ENCODE measurements at places on chromosomes 13 and 19.
A peak's percentile ranks its signal among the peaks of the same experiment; 100 is the strongest.

- no peak for DNase-seq
Measured at GRCh38 chr13:68927387-68928026, 1180.1 kb upstream of the ATXN8OS start.

- no peak for DNase-seq
Measured at GRCh38 chr19:45514376-45515051, 7.2 kb downstream of the VASP start.

GRCh38 chr19:48630296-48631063, 6.7 kb downstream of the DBP start:
- DNase-seq = no peak

DNA sequence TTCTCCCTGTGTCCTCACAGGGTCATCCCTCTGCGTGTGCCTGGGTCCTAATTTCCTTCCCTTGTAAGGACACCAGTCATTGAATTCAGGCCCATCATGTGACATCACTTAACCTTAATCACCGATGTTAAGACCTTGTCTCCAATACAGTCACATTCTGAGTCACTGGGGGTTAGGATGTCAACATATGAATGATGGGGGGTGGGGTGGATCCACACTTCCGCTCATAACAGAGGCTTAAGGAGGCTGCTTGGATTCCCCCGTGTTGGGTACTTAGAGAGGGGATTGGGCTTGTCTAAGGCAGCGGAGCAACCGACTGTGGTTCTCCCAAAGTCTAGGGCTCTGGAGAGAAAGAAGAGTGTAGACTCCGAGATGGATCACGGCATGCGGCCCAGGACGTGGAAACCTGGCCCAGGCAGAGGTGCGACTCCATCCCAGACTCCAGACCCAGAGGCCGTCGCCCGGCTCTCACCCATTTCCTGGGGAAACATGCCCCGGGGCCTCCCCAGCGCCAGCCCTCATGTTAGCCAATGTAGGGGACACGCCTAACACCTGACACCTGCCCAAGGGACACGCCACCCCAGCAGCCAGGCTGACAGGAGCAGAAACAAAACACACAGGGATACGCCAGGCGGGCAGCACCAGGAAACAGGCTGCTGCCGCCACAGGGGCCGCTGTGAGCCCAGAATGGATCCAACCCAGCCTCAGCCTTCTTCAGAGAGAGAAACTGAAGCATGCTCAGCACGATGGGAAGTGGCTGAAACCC, 17.1 kb upstream of the IGLON5 start:
- no peak for DNase-seq

DNA sequence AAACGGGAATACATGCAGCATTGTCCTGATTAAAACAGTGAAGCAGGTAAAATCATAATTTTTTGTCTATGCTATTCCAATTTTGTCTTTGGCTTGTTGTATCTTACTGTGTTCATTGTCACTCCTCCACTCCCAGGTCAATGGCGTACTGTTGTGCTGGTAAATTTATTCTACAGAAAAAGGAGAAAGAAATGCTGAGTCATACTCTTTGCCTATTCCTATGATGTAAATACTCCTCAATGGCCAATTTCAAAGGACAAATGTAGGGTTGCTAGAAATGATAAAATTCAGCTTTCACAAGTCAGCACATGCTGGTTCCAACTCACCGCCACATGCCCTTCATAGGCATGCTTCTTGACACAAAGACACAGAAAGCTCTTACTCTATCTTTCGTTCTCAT, 694.4 kb upstream of the PCDH20 start:
- DNase-seq = no peak

- DNase-seq = no peak
Measured at GRCh38 chr13:59982631-59983382, 180.9 kb downstream of the DIAPH3 start.

GRCh38 chr13:37599519-37599918, 951 bp upstream of the POSTN start:
- no peak for DNase-seq

DNA sequence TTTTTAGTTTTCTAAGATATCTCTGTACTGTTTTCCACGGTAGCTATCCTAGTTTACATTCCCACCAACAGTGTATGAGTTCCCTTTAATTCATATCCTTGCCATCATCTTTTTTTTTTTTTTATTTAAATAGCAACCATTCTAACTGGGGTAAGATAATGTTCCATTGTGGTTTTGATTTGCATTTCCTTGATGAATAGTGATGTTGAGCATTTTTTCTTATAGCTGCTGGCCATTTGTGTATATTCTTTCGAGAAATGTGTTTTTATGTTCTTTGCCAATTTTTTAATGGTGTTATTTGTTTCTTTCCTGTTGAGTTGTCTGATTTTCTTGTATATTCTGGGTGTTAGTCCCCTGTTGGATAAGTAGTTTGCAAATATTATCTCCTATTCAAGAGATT, 454.8 kb downstream of the DACH1 start:
- no peak for DNase-seq

DNA sequence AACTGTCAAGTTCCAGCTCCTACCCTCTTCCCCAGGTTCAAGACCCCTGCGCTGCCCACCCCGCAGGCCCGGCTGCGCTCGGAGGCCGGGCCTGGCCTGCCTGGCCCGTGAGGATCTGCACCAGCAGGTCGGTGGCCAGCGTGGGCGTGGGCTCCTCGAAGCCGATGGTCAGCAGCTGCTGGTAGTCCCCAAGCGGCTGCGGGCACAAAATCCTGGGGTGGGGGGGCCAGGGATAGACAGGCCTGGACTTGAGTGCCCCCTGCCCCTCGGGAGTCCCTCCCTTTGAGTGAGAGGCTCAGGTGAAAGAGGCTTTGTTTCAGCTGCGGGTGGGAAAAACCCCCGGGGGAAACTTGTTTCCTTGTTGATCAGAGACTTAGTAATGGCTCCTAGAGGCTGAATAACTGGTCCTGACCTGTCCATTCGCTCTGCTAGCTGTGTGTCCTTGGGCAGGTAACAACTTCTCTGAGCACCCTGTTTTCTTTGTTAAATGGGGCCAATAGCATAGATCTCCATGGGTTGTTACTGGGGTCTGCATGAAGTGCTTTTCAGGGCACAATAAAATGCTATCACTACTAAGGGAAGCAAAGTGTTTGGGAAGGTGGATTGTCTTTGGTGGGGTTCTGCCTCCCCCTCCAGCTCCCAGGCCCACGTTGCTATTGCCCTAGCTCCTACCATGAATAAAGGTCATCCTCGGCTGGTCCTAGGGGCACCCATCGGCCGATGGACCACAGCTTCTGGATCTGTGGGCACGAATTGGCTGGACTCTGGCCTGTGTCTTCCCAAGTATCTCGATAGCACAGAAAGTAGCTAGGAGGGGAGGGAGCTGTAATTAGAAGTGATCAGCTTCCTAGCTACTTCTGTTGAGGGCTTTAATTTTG, 3.5 kb downstream of the C19orf67 start:
- DNase-seq = no peak

DNA sequence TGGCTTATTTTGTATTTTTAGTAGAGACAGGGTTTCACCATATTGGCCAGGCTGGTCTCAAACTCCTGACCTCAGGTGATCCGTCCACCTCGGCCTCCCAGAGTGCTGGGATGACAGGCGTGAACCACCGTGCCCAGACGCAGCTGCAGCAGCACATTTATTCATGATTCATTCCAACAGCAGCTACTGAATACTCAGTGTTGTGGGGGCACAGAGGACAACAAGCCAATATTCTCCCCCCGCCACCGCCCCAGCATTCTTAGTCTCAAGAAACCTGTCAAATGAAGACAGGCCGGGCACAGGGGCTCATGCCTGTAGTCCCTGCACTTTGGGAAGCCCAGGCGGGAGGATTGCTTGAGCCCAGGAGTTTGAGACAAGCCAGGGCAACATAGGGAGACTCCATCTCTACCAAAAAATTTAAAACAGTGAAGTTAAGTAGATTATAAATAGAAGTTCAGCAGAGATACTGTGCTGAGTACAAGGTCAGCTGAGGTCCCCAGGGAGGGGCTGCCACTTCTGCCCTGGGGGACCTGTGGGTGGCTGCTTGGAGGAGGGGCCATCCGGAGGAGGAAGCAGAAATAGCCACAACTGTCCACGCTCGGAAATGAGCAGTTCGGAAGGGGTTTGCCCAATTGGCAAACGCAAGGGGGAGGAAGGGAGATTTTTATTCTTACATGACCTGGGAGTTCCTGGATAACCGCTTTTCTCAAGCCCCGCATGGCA, 4.3 kb downstream of the DOT1L start:
- DNase-seq = peak; percentile 65

GRCh38 chr13:60169239-60170031, 5.7 kb upstream of the DIAPH3 start:
- DNase-seq = no peak

DNA sequence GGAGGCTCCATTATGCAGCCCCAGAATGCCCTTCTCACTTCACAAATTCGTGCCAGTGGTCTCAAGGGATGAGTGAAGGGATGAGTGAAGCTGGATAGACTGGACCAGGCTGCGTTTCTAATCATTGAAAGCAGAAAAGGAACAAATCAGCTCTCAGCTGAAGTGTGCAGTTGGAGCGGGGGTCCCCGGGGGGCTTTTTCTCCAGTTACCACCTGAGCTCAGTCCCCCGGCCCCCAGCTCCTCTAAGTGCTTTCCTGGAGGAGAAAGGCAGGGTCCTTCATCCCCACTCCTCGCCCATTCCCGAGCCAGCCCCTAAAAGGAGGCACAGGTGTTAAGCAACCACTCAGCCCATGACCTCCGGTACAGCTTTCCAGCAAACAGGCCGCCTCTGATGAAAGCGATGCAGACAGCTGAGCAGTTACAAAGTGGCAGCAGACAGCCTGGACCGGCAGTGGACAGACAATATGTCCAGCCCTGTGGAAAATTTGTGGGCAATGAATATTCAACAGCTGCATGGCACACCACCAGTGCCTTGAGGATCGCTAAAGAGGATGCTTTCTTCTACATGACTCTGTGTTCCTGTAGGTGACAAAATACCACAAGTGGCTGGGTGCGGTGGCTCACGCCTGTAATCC, 110.7 kb upstream of the UBL3 start:
- no peak for DNase-seq

DNA sequence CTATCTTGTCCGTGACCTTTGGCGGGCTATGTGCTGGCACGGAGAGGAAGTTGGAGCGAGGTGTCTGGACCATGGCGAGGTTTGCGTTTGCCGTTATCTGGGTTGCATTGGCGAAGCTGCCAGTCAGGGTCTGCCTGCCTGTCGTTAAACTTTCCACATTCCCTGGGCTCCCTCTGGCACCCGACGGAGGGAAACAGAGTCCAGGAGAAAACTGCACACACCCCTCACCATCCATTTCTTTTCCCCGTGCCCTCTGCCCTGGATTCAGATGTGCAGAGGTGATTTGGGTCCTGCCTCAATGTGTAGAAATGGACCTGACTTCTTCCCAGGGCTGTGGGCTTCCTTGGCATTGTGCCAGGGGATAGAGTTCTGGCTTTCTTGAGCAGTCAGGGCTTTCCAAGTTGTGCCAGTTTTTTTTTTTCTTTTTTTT, 142.4 kb downstream of the URI1 start:
- no peak for DNase-seq

GRCh38 chr13:110330491-110331011, 23.5 kb downstream of the COL4A2 start:
- no peak for DNase-seq

- DNase-seq = no peak
Measured at GRCh38 chr19:28567834-28568233, 645.1 kb downstream of the UQCRFS1 start.

- DNase-seq = no peak
Measured at GRCh38 chr13:37640499-37640898, 41.9 kb upstream of the POSTN start.

DNA sequence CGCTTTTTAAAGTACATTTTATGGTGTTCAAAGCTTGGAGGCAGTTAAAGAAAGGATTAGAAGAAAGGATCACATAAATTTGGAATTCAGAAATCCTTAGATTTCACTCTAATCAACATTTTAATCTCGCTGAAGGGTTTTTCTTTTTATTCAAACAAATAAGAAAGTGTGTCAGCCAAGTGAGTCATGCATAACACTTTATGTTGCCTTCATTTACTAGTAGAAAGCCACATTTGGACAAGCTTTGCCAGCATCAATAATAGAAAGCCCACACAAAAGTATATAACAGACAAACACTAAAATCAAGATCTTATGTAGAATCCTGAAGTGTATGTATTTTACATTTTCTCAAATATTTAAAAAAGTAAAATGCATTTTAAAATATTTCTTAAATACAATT, 154.9 kb upstream of the TRPC4 start:
- no peak for DNase-seq

- no peak for DNase-seq
Measured at GRCh38 chr19:5627395-5627904, 4.6 kb downstream of the SAFB start.

GRCh38 chr19:10760273-10760944, 42.5 kb downstream of the DNM2 start:
- peak; percentile 56 for DNase-seq

DNA sequence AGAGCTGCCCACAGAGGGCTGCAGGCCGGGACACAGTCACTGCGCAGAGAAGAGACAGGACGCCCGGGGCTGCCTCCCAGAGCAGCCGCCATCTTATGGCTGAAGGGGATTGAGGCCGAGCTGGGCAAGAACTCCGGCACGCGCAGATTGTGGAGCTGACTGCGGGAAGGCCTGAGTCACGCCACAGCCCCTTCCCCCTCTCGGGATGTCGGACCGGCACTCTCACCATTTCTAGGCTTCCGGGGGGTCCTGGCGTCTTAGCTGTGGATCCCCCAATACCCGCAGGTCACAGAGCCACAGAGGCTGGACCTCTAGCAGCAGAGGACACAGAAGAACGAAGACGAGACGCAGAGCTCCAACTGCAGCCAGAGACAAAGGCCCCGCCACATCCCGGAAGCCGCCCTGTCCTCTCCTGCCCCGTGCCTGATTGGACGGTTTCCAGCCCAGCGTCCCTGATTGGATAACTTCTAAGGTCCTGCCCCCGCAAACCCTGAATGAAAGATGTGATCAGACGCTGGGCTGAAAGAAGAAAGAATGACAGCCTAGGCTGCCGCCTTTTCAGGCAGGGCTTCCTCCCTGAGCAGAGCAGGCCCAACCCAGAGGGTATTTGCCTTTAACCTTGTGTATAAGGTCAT, at the start of gene ZNF43:
Gene ZNF43, minus strand, starts transcription at position 373 of the 635 bp plus-strand sequence. Its CDS starts 144 bp downstream, at position 229.
- peak; percentile 95 for DNase-seq

DNA sequence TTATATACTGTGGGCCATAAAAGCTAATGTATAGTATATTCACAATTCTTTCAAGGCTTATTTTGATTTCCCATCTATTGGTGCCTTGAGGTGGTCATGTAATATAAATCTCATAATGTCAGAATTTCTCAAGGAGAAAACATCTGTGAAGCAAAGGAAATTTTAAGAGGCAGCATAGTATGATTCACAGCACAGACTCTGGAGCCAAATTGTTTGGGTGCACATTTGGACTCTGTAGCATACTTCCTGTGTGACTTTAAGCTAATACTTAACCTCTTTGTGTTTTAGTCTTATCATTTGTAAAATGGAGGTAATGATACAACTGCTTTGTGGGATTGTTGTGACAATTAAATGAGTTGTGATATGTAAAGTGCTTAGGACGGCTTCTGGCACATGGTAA, 67.6 kb downstream of the PIBF1 start:
- no peak for DNase-seq

DNA sequence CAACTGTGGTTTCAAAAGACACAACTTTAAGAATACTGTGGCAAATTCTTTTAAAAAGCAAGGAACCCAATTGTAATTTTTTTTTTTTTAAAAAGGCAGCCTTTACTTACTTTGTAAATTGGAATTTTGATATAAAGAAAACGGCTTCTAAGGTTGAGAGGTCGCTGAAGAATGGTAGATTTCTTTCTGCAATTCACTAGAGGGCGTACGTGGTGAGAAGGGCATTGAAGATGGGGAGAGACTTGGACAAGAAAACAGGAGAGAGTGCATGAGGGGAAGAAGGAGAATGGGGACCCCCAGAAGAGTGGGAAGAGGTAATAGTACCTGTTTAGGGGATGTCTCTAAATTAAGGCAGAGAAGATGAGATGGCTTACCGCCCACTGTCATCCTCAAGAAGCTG, 33.5 kb upstream of the PABPC3 start:
- DNase-seq = no peak

All from natural killer cell (primary cell).